H9 (cell line): ENCODE measurements at places on chromosomes 7 and 10. TPM values are rescaled to one million over a fixed set of nuclear protein-coding genes. Genes with fewer than 3 reads are reported as not detected.
A peak's percentile ranks its signal among the peaks of the same experiment; 100 is the strongest.

DNA sequence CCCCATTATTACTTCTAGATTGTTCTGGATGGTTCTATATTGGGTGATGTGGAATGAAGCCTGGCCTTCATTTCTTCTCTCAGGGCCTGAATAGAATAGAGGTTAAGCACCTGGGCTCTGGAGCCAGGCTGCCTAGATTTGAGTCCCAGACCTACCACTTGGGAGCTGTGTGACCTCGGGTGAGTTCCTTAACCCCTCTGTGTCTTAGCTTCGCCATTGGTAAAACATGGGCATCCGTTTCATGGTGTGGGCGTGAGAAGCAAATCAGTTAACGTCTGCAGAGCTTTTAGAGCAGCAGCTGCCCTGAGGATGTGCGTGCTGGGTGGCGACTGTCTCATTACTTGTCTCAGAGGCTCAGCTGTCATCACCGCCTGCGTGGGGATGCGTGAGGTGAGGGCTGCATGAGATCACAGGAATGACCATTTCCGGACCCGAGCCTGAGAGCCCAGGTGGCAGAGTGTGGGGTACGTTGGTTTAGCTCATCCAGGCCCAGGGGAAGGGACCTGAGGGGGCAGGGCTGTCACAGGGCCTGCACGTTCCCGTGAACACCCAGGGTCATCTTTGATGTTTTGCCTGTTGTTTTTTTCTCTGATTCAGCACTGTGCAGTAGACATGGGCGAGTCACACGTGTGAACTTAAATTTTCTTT is 9.7 kb downstream of the AGAP3 start:
- DNase-seq: no peak

DNA sequence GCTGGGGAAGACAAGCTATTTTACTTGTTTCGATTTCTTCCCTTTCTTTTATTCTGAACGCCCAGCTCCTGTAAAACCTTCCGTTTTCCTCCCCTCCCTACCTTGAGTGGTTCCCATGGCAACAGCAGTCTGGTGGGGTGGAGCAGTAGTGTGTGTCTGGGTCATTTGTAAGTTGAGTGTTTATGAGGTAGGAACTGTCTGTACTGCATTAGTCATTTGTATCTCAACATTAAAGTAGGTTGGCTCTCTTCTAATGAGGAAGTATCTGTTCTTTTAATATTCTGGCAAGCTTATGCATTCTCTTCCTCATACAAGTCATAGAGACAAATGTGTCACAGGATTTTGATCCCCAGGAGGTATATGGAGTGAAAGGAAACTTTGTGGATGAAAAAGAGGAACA is 85.3 kb upstream of the CCDC6 start:
- DNase-seq: no peak

- DNase-seq: no peak
Measured at GRCh38 chr10:120460186-120460585, 3.2 kb downstream of the PLPP4 start.

DNA sequence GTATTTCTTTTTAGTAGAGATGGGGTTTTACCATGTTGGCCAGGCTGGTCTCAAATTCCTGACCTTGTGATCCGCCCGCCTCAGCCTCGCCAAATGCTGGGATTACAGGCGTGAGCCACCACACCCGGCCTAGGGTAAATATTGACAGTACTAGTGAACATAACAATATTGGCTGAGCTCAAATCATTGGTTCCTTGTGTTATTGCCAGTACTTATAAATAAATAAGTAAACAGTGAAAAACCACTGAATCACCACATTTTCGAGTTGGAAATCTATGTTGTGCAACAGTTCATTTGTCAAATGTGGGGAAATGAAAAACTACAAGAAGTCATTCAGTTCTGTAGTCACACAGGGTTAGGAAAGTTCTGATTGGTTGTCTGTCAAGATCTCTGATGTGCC is 15.8 kb downstream of the RPP30 start:
- DNase-seq: no peak

DNA sequence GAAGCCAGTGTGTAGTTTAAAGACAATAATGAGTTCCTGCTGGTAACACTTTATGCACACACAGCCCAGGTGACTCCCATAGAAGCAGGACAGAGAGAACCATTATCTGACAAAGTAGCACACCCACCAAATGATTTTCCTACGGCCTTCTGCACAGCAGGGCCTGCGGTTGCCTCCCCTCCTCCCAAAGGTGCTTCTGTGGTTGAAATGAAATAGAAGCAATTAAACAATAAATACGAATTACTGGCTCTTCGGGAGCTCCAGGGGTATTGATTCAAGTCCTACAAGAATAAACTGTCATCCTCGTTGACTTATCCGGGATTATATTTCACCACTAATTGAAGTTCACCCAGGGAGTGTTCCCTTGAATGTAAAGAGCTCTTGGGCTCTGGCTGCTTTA is 172.1 kb downstream of the ACTR3B start:
- DNase-seq: no peak

GRCh38 chr7:16210171-16210570 is 211.2 kb downstream of the CRPPA start:
- no peak for DNase-seq

- peak; percentile 76 for DNase-seq
Measured at GRCh38 chr10:526651-527312, 162.7 kb downstream of the DIP2C start.

- DNase-seq: no peak
Measured at GRCh38 chr7:129980667-129981066, 27.9 kb upstream of the UBE2H start.

DNA sequence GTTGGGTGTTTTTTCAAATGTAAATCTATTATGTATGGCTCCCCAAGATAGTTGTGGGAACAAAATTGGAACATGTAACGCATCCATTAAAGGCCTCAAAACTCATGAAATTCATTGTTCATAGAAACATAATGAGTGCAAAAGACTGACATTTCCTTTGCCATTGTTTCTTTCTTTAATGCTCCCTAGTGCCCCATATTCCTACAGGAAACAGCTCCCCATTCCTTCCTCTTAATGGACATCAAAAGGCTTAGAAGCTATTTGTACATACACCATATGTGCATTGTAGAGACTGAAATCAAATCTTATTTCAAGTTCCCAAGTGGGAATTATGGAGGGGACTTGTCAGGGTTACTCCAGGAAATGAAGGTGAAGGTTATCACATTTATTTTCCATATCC is 139.1 kb downstream of the AHR start:
- no peak for DNase-seq

GRCh38 chr10:125812128-125812750 is 10.8 kb downstream of the UROS start:
- DNase-seq: no peak

Gene AMPH
- total RNA-seq: 4.5 and 4.8 TPM in 2 replicates

Gene SERPINE1
- total RNA-seq: 11.5 and 13.0 TPM in 2 replicates

Gene ACHE
- 5.7 and 7.0 TPM in 2 replicates for total RNA-seq

Gene ADAM22
- 8.6 and 8.7 TPM in 2 replicates for total RNA-seq

Gene ANKRD61
- 0.24 TPM in 1 of 2 replicates, not detected in the other for total RNA-seq
